Aorta (tissue), 5 donors: ENCODE measurements at places on chromosomes 3 and 15.
A peak's percentile ranks its signal among the peaks of the same experiment; 100 is the strongest.

GRCh38 chr3:172034786-172035685 lies 4.3 kb upstream of the FNDC3B start:
- no peak for DNase-seq

DNA sequence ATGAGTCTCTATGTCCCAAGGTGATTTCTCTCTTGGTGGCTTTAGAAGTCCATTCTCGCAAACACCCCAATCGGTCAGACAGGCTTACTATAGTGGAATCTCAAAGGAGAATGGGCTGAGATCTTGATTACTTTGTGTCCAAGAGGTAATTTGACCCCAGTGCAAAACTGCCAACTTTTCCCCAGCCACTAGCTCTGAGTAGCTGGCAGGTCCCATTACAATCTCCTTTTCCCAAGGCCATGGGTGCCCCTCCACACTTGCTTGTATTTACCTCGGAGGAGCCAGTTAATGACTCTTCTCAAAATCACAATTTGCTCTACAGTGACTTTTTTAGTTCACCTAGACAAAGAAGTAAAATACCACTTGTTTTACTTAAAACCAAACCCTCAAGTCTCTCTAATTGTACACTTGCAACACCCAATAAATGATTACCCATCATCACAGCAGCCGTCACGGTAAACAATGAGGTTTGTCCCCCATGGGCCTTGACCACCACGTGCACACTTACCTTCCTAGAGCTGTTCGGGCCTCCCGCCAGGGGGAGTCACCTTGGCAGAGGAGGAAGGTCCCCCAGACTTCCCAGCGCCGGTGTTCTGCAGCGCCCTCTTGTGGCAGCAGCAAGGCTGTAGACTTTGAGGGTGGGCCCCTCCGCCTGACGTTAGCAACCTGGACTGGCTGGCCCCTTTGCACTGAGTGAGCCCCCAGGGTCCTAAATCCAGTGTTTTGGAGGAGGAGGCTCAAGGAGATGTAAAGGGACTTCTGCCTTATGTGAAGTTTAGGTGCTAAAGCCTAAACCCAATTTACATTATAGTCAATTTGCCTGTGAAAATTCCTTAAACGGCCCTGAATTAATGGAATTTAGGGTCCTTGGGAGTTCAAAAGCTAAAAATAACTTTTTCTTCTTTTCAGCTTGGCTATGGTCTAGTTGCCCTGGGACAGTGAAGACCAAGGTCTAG lies 18.7 kb upstream of the HDAC11 start:
- peak; percentile 59 for DNase-seq

GRCh38 chr3:48086705-48087104 lies 70.5 kb upstream of the MAP4 start:
- DNase-seq, result no peak

GRCh38 chr3:190229632-190230424 lies 92.4 kb downstream of the CLDN1 start:
- no peak for DNase-seq

GRCh38 chr15:99467338-99467720 lies 98.5 kb upstream of the MEF2A start:
- DNase-seq, result no peak

DNA sequence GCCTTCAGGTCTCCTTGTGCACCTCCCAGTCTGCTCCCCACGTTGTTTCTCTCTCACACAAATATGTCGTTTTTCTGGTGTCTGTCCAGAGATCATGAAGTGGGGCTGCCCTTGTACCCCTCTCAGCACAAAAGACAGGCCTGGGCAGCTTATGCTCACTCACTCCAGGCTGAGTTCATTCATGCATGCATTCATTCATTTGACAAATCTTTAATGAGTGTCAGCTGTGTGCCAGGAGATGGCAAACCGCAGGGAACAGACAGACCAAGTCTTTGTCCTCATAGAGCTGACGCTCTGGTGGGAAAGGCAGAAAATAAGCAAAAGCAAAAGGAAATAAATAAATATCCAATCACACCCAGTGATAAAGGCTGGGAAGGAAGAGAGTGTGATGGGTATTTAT lies 7.6 kb upstream of the TRH start:
- DNase-seq, result no peak

GRCh38 chr15:88487796-88488523 lies 20.5 kb downstream of the MRPS11 start:
- no peak for DNase-seq

DNA sequence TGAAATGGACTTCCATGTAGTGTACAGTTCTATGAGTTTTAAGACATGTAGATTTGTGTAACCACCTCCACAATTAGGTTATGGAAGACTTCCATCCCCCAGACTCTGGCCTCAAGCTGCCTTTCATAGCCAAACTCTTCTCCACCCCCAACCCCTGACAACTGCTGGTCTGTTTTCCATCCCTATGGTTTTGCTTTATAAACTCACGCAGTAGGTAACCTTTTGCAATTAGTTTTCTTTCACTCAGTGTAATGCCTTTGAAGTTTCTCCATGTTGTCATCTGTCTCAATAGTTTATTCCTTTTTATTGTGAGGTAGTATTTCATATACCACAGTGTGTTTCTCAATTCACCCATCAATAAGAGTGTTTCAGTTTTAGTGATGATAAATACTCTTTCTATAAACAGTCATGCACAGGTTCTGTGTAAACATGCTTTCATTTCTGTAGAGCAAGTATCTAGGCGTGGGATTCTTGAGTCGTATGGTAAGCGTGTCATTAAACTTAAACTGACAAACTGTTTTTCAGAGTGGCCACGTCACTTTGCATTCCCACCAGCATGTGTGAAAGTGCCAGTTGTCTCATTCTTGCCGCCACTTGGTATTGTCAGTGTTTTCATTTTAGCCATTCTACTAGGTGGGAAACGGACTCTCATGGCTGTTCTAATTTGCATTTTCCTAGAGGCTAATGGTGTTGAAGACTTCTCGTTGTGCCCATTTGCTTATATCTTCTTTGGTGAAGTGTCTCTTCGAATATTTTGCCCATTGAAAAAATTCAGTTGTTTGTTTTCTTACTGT lies 47.3 kb upstream of the ALDH1A3 start:
- no peak for DNase-seq

DNA sequence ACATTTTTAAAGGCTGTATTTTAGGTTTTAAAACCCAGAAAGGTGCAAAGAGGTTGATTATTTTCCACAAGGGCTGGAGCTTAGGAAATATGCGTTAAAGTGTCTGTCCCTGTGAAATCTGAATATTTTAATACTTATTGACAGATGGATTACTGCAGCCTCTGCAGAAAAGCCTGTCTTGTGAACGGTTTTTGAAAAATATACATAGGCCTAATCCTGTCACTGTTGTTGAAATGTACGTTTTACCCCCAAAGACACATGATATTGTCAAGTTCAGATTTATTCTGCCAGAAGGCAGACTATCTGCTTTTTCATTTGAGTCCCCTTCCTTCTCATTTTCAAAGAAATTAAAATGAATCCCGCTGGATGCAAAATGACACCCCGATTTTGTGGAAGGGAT lies 2.2 kb upstream of the BCL6 start:
- no peak for DNase-seq

GRCh38 chr3:86737517-86737916 lies 253.4 kb downstream of the VGLL3 start:
- DNase-seq, result no peak

GRCh38 chr15:100193277-100193860 lies 148.4 kb downstream of the ADAMTS17 start:
- DNase-seq, result no peak

- no peak for DNase-seq
These were observed 62.4 kb upstream of the PCSK6 start for GRCh38 chr15:101551696-101552591.

DNA sequence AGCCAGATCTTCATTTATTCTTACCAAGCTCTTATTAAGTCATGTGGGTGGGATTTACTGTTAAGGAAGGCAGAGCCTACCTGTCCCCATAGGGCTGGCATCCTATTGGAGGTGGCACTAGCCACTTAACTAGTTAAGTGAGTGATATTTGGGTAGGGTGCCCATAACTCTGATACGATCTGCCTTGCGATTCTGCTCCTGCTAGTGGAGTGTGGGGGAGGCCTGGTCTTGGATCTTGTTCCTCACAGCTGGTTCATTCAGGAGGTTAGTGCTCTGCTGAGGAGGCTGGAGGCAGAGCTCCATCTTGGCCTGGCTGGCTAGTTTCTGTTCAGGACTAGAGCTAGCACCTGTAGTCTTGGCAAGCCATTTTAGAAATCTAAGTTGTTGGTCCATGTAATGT lies 9.3 kb downstream of the BAHD1 start:
- no peak for DNase-seq
